ENCODE measurements at places on chromosomes 11 and 22.

- DNase-seq, result no peak
These were observed 4.5 kb downstream of the TTC9C start for GRCh38 chr11:62732830-62733229.

- DNase-seq, result no peak
These were observed 53.9 kb downstream of the USP47 start for GRCh38 chr11:11895672-11896071.

GRCh38 chr11:73187854-73188253 lies 30.2 kb upstream of the P2RY2 start:
- DNase-seq, result no peak

GRCh38 chr11:1922481-1923081 lies 3.1 kb downstream of the TNNT3 start:
- DNase-seq, result no peak
